Stimulated activated CD4-positive, alpha-beta T cell treated with anti-CD3 and anti-CD28 coated beads, Interleukin-4, amount 100 ng/mL, for 48 hours (primary cell): ENCODE measurements at places on chromosomes 7 and 10.

GRCh38 chr7:29287366-29287765, 92.8 kb downstream of the CHN2 start:
- DNase-seq: no peak

GRCh38 chr10:131252567-131253276, 58.8 kb downstream of the TCERG1L start:
- DNase-seq: no peak

DNA sequence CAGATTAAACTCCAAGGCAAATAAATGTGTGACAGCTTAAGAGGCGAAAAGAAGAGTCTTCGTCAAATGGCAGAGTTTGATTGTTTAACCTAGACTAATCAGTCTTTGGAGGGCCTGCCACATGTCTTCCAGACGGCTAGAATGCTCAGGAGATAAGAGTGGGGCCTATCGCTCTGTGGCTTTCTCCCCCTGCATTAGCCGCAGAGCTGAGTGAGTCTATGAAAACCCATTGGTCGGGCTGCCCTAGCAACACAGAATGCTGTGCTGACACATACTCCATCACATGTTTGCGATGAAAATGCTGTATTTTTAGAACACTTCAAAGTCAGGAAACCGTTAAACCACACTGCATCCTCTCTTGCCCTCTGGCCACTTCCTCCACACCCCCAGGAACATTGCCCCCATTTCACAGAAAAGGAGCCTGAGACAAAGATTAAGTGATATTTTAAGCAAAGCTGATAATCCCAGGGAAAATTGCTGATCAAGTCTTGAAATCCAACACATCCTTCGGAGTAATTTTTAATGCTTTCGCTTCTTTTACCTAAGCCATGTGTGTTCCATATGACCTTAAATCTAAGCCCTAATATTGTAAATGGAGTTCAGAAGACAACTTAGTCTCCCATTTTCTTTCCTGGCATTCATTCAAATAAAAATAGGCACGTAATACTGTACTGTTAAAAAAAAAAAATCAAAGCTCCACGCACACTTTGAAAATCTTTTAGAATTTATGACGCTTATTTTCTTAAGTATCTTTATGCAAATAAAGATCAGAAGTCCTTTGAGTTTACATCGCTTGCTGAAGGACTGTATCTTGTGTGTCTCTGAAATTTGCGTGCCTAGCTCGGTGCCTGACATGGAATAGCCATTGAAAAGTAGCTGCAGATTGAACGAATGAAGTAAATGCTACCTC, 161.2 kb downstream of the CELF2 start:
- DNase-seq: peak; percentile 74

DNA sequence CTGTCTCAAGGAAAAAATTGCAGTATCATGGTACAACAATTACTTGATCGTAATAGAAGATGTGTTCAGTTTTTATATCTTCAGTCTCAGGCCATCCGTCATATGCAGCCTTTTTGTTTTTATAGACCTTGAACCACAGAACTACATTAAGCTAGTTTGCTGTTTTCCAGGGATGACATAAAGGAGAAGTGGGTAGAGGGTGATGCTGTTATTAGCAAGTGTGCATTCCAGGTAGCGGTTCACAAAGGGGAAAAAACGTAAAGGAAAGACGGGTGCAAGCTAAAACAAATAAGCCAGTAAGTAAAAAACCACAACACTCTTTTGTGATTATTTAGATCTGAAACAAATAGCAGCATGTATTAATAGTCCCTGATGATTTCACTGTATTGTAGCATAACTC, 71.7 kb downstream of the BMPR1A start:
- DNase-seq: no peak
